NCI-H1105 treated with DMSO at 0.1 percent for 48 hours (cell line): ENCODE measurements at places on chromosomes 5 and 9.
A peak's percentile ranks its signal among the peaks of the same experiment; 100 is the strongest.

DNA sequence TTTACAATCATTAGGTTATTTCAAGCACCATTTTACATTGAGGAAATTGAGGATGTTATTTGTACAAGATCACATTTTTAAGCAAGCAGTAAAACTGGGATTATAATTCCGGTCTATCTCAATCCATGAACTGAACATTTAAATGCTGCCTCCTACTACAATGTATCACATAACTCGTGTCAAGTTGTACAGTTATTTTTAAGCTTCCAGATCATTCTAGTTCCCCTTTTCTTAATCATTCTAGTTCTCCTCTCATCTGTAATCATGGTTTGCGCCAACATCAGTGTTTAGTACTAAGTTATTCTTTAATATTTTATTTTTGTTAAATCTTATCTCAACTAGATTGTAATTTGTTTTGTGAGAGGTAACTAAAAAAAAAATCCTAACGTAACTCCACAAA is 2.4 kb upstream of the UHRF2 start:
- DNase-seq: no peak

- DNase-seq: no peak
These were observed 18.0 kb downstream of the DNLZ start for GRCh38 chr9:136345281-136346156.

GRCh38 chr5:66171349-66172344 is 27.5 kb downstream of the SREK1 start:
- DNase-seq: no peak

GRCh38 chr9:21969011-21969940 is 24.9 kb downstream of the CDKN2A start:
- DNase-seq: no peak

DNA sequence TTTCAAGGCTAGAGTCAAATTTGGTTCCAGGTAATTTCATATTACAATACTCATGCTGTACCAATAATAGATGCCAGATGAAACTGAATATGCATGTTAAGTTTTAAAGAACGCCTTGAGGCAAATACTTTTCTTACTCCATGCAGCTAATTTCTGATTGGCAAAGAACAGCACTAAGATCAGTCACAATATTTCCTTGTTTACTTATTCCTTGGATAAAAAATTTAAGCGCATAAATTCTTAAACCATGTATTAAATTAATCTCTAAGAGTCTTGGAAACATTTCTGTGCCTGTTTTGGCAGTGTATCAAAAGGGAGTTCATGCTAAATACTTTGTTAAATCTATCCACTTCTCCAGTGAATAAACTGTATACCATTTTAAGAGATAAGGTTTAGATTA is 173.5 kb downstream of the SLC12A2 start:
- DNase-seq: no peak

DNA sequence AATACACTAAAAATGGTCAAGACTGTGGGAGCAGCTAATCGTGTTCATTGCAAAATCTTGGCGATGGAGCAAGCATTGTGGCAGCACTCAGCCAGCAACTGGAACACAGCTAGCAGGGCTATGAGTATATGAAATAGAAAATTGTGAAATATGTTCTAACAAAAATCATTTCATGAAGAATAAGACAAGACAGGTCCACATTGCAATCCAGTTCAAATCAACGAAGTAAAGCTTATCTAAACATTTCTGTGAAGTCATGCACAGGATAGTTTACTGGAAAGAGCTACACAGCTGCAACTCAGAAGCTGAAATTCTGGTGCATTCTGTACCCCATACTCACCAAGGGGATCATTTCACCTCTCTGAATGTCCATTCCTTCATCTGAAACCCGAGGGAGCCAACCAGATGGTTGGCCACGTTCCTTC is 5.3 kb upstream of the NFIL3 start:
- no peak for DNase-seq

DNA sequence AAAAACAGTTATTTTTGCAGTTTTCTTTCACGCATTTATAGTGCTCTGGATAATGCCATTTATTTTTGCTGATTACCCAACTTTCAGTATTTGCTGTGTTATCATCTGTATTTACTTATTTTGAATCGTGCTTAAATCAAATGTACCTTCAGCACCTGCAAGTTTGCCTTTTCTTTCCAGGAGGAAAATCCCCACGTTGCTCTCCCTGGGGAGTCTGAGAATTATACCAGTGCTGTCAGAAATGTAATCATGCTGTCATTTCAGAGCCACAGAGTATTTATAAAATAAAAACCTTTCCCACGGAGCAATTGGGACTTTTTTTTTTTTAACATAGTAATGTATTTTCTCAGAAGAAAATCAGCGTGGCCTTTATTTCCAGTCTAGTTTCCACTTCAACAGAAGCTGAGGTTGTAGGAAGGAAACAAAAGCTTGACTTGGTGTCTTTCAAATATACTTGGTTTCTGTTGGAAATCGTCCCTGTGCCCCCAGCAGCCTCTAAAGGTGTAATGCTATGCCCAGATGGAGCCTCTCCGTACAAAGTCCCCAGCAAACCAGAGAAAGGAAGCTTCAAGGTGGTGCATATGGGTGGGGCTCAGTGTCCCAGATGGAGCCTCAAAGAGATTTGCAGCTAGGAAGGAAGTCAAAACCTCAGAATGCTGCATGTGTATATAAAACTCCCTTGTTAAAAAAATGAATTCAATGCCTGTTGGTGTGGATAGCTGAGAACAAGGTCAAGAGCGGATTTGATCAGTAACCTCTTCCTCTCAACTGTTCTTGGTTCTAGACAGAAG is 2.1 kb downstream of the GPR150 start:
- no peak for DNase-seq

DNA sequence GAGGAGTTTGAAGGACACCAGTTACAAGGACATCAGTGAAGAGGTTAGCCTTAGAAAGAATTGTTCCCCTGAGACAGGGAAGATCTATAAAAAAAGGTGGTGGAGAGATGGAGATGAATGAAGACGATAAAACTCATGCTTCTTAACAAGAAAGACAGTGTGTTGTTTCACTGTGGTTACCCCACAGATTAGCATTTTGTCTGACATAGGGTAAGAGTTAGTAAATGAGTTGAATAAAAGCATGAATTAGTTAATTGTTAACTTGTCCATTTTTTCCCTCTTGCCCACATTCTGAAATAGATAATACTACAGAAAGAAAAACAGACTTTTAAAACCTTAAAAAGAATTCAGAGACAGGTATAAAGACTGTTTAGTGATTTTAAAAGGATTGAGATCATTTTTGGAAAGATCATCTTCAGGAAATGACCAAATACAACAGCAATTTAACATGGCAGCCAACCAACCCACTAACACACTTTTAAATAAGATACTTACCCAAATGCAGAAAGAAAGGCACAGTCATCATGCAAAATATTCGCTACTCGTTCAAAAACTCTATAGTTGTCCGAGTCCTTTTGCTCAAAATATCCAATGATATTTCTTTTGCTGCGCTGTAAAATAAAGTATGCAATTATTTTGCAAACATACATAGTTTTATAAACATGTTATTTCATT is 78.5 kb downstream of the ERP44 start:
- no peak for DNase-seq

- no peak for DNase-seq
These were observed 82.3 kb downstream of the CRB2 start for GRCh38 chr9:123438321-123438720.

GRCh38 chr5:66354422-66354821 is 210.3 kb downstream of the SREK1 start:
- DNase-seq: no peak

- no peak for DNase-seq
These were observed 143.0 kb downstream of the CAVIN4 start for GRCh38 chr9:100720922-100721321.

GRCh38 chr5:60354311-60354710 is 345.7 kb downstream of the DEPDC1B start:
- peak; percentile 39 for DNase-seq

DNA sequence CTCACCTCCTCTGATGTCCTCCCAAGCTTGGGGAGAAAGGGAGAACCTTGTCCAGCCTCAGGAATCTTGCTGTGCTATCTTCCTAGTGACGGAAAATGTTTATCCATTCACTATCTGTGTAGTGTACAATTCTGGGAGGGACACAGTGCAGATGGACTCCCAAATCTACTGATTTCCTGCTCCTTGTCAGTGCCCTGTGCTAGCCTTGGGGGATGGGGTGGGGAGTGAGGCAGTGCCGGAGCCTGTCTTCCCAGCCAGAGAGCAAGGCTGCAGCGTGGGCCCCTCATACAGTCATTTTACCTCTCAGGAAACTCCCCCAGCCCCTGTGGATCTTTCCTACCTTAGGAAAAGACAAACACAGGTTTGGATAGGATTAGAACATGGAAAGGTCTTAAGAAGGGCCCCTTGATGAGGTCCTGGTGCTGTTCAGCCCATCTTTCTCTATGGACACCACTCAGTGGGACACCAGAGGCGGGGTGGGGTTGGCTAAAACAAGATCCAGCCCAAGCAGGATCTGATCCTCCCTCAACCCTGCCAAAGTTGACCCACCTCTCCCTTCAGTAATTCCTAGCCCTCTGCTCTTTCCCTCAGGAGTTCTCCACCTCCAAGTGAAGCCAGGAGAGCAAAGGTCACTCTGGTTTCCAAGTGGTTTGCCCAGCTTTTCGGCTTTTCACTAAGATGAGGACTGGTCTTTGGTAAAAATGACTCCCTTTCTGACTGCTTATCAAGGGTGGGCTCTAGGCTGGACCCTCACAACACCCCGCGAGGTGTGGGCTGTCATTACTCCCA is 3.4 kb downstream of the DOLK start:
- DNase-seq: no peak

- DNase-seq: no peak
These were observed 95.4 kb upstream of the NR5A1 start for GRCh38 chr9:124602632-124603031.

DNA sequence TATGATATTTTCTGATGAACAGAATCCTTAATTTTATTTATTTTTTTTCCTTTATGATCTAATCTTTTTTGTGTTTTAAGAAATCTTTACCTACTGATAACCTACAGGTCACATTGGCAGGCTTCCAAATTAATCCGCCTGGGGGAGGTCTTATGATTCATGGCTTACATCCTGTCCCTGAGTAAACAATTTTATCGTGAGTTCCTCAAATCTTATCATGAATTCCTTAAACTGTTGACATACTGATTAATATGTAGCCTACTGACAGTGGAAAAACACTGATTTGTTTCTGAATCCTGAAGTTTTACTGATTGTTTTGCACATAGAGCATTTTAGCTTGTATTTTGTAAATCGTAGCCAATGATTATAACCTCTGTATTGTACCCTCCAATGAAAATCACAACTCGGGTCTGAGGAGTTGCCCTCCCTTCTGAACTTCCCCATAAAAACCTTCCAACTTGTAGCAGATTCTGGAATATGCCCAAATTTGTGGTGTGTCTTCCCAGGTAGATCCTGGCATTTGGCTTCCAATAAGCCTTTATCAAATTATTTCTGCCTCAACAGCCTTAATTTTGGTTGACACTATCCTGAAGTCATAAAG is 105.6 kb downstream of the VCAN start:
- DNase-seq: no peak

DNA sequence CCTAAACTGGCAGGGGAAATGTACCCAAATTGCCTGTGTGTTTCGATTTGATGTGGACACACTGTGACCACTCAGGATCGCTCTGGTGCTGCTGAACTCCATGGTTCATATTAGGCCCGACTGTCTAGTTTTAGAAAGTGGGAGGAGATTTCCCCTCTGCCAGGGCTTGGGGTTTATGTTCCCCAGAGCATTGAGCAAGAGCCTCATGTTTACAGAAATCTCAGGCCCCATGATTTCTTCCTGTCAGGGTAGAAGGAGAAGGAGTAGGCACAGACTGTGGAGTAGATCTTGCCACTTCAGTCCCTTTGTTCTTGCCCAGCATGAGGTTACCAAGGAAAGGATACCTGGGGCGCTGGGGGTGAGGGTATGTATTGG is 40.8 kb upstream of the GLRX start:
- no peak for DNase-seq

DNA sequence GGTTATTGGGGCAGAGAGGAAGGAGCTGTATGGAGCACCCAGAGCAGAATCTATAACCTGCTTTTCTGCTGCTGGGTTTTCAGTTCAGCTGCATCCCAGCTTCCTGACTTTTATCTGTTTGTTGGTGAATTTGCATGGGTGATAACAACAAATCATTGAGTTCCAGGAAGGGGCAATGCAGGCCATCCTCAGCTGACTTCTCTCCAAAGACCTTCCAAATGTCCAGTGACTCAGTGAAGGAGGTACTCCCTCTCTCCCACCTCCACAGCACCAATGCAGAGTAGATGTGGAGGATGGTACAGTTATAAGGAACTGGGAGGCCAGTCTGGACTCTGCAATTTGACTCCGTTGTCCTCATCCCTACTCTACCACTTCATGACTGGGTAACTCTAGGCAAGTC is 1.6 kb upstream of the TXN start:
- no peak for DNase-seq

- DNase-seq: no peak
These were observed 21.1 kb upstream of the GAS1 start for GRCh38 chr9:86968258-86968920.
